T1000 (cell line): ENCODE measurements at places on chromosomes 3 and 15.

- DNase-seq: no peak
Measured at GRCh38 chr3:144063306-144063705, 91.7 kb downstream of the DIPK2A start.

DNA sequence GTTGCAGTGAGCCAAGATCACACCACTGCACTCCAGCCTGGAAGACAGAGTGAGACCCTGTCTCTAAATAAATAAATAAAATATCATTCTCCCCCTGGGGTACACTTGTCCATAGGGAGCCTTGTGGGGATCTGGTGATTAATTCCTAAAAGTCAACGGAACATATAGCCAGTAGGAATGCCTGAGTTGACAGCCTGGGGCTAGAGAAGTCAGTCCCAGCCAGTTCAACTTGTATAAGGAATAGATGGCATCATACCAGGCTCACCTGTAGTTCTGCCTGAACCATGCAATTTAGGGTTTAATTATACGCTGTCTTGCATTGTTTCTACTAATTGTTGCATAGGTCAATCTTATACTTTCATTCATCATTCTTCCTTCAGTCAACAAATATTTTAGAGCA, 5.9 kb upstream of the BOC start:
- no peak for DNase-seq

DNA sequence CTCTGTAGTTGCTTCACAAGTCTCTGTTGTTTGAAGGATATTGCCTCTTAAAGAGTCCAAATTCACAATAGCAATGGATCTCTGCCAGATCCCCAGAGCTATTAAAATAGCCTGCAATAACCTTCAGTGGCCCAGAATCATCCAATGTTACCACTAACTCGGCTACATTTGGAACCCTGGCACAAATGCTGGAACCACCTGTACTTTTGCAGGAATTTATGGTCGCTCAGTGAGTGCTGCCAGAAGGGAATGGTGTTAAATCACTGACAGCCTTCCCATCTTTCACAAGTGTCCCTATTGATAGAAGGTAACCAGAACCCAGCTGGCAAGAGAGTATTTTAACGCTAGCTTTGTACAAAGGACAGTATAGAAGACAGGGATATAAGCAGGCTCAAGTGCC, 298.8 kb upstream of the PLSCR5 start:
- DNase-seq: no peak

- DNase-seq: no peak
Measured at GRCh38 chr3:18556001-18556408, 130.9 kb upstream of the SATB1 start.

GRCh38 chr15:25803036-25803435, 60.1 kb downstream of the ATP10A start:
- DNase-seq: no peak

DNA sequence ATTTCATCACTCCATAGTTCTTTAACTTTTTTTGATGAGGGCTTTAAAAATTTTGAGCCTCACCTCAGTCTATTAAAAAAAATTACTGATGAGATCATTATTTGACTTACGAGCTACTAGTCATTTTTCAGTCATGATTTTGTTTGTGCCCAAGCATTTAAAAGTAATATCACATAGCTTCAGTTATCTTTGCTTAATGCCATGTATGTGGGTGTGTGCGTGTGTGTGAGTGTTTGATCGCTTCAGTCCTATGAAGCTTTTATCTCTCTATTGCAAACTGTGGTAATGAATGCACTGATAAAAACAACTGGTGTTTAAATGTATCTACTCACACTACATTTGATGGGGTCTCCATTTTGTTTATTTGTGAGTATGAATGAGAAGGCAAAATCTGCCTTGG, 49.8 kb downstream of the RSRC1 start:
- no peak for DNase-seq

DNA sequence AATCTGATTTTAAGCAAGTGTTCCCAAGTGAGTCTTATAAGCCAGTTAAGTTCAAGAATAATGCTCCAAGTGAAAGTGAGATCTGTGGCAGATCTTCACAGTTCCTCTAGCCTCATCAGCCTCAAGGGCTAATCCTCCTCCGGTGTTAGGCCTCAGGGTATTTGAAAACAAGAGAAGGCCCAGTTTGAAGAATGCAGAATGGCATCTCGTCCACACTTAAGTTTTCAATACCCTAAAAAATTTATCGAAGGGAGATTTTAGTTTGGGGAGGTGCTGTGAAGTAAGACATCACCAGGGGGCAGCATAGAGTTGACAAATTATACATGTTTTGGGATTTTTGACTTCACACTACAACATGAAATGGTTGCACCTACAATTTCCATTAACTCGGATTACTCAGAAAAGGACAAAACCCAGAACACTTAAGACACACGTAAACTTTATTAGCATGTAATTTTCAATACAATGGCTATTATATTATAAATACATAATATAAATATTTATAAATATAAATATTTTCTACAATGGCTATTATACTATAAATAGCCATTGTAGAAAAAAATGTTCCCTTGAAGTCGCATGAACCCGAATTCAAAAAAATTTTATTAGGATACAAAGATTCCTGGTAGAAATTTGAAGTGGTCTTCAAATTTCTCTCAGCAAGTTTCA, 2.3 kb upstream of the TMEM266 start:
- DNase-seq: no peak

DNA sequence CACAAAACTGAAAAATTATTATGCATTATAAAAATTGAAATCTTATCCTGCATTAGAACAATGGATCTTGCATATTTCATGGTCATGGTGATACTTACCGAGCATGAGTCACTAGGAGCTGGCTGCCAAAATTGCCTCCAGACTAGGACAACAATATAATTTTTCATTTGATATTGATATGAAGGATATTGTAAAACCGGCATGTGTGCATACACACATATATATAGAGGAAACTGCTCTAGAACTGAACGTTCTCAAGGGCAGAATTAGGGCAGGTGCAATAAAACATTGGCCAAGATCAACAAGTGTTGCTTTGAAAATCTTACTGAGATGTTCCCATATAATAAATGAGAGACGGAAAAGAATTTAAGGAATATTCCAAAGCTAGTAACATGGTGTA, 319.4 kb upstream of the POU1F1 start:
- DNase-seq: no peak

- DNase-seq: peak; percentile 7
Measured at GRCh38 chr3:114506591-114507300, 212.9 kb downstream of the TIGIT start.

- DNase-seq: no peak
Measured at GRCh38 chr15:25944386-25944785, 81.3 kb upstream of the ATP10A start.
